ENCODE measurements at places on chromosomes 16 and 17.

DNA sequence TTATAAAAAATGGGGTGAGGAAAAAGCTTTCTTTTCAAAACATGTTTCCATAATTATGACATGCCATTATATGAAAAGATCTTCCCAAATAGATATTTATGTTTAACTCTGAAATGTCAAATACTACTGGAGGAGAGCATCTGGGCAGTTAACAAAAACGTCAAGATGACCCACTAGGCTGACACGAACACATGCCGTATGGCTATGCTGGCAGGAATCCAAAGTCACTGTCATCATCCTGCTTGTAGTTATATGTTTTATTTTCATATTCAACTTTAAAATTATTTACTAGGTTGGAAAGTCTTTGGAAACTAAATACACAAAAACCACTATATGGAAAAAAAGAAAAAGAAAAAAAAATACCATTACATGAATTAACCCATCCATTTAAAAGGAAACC, 27.3 kb downstream of the ANKFY1 start:
- DNase-seq: no peak

DNA sequence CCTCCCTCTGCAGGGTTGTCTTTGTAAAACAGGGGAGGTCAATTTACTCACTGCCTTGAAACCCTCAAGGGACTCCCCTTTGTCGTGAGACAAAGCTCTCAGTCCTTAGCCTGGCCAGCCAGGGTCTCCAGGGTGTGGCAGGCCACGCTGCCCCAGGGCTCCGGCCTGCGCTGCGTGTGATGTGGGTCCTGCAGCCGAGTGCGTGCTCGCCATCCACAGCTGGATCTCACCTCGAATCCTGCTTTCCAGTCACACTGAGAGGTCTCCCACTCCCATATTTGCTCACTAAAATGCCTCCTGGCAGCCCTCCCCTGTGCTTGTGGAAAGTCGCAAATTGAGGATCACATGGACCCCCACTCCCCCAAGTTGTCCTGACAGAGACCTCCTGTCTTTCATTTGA, 10.0 kb upstream of the CLEC18C start:
- no peak for DNase-seq

- no peak for DNase-seq
Measured at GRCh38 chr16:24645739-24646645, 83.5 kb upstream of the TNRC6A start.

DNA sequence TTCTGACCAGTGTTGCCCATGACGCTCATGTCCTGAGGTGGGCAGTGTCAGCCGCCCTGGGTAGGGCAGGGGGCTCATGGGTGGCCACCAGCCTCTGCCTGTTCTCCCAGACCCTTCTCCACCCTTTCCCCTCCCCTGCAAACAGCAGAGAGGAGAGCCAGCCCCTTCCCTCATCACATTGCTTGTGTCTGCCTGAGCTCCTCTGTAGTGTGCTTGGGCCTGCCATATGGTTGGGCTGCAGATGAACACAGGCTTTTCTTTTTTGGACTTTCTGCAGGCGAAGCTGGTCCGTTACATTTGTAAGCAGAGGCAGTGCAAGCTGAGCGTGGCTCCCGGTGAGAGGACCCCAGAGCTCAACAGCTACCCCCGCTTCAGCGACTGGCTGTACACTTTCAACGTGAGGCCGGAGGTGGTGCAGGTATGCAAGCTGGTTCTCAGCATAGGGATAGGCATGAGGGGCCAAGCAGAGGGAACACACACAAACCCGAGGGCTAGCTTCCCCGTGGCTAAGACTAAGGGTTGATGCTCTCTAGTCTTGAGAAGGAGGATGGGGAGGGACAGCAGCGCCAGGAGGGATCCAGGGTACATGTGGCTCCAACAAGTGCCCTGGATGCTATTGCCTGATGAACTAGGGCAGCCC, 80.6 kb upstream of the LGALS9 start:
- DNase-seq: no peak

DNA sequence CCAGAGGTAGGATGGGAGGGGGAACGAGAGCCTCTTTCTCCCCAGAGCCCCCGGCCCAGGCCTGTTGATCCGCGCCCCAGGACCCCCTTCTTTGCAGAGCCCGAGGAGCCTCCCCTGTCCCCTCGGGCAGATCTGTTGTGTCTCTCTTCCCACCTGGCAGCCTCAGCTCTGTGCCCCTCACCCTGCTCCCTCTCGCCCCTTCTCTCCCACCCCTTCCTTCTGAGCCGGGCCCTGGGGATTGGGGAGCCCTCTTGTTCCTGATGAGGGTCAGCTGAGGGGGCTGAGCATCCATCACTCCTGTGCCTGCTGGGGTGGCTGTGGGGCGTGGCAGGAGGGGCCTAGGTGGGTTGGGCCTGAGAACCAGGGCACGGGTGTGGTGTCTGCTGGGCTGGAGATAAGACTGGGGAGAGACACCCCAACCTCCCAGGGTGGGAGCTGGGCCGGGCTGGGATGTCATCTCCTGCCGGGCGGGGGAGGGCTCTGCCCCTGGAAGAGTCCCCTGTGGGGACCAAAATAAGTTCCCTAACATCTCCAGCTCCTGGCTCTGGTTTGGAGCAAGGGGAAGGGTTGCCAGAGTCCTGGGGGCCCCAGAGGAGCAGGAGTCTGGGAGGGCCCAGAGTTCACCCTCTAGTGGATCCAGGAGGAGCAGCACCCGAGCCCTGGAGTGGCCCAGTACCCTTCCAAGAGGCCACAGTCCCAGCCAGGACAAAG, 65.4 kb downstream of the MRC2 start:
- DNase-seq: no peak

DNA sequence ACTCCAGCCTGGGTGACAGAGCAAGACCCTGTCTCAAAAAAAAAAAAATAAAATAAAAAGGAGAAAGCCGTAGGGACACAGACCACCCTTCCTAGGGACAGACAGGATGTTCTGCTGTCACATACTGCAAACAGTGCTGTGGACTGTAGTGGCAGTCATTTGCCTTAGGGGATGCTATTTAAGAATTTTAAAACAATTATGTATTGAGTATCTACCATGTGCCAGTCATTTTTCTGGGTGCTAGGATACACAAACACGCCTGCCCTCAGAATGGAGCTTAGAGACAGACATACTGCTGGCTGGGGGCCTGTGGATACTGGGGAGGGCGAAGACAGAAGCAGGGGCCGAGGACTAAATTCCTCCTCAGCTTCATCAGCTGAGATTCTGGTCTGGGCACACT, 45.5 kb downstream of the MRC2 start:
- DNase-seq: no peak

GRCh38 chr16:14545346-14545884, 84.6 kb downstream of the PARN start:
- no peak for DNase-seq

DNA sequence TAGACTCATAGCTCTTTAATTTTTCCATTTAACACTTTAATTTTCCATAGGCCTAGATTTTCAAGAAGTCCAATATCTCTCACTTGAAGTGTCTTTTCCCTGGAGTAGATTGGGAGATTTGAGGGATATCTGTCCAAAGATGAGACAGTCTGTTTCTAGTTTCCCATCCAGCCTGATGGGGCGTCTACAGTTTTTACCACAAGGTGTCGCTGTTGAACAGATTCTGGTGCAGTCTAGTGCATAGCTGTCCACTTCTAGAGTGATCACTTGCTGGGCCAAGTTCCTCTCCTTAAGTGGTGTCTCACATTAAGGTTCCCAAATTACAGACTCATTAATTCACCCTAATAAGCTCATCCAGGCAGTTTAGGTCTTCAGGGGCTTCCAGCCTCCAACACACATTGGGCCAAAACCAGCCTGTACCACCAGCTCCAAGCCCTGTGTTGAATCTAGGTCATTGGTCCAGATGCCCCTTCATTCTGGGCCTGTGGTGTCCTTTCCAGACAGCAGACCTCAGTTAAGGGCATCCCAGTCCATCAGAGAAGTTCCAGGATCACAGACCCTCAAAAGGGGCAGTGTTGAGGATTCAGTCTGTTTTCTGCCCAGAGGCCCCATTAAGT, 9.4 kb downstream of the SNX20 start:
- DNase-seq: no peak

DNA sequence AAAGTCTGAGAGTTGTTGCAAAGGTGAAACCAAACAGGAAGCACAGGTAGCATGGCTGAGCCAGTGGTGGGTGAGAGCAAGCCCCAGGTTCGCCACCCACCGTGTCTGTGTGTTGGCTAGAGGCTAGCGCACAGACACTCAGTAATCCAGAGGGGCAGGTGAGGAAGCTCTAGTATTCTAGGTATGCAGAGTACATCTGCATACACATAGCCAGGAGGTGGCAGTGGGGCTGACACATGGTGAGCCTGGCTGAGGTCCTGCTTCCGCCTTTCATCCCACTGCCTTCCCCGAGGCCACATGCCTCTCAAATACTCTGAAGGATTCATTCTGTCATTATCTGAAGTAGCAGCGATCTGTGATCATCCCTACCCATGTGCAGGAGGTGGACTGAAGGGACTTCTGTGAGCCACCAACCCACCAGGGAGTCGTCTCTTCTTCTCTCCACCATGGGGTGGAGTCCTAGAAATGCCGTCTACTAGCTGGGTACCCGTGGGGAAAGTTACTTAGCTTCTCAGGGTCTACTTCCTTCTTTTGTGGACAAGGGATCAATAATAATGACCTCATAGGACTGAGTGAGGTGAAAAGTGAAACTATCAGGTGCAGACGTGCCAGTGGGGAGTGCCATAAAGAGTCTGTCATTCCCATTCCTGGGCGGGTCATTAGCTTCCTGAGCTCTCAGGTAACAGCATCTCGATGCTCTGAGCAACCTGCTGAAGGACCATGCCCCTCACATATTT, 36.0 kb upstream of the ICAM2 start:
- no peak for DNase-seq

DNA sequence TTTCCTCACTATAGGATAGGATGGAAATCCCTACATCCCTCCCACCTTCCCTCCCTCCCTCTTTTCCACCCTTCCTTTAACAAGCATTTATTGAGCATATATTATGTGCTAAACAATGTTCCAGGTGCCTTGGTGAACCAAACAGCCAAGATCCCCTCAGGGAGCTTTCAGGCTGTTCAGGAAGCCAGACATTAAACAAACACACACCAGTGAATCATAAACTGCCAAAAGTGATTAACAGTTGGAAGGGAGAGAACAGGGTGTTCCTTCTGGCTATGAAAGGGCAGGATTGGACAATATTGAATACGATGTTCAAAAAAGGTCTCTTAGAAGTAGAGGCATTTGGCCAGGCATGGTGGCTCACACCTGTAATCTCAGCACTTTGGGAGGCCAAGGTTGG, 22.8 kb upstream of the CNEP1R1 start:
- no peak for DNase-seq

DNA sequence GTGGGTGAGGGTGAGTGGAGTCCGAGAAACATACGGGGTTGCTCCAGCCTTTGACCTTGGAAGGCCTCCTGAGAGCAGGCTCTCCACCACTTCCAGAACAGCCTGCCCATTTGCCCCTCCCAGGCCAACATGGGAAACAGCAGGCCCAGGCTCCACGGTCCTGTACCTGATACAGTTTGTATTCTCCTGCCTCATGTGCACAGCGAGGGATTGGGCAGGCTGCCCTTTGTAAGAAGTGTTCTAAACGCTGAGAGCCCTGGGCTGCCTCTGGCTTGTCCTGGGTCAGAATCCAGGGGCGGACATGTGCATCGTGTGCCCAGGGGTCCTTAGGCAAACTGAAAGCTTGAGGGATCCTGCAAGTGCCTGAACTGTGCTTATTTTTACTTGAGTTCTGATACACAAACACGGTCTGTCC, 3.4 kb upstream of the CBX2 start:
- DNase-seq: no peak

- DNase-seq: no peak
Measured at GRCh38 chr16:12271006-12271405, 294.5 kb downstream of the SNX29 start.

GRCh38 chr17:73749337-73749823, 105.1 kb upstream of the SDK2 start:
- no peak for DNase-seq

DNA sequence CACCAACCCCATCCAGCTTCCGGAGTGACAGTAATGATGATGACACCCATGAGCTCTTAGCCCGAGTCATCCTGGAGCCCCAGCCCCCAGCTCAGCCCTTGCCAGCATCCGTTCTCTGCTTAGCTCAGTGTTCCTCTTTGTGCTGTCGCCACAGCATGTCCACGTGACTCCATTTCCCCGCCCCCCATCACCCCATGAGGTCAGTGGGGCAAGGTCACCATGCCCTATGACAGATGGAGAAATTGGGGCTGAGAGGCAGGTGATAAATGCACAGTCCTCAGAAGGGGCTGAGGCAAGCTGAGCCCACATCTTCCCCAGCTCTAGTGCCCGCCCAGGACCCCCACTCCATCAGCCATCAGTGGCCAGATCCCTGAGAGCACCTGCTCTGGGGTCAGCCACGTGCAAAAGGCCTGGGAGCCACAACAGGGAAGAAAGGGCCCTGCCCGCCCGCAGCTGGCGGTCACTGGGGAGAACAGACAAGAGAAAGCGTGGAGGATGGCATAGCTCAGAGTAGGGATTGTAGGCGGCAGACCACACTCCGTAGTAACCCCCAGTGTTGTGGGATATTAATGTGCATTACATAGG, 17.1 kb downstream of the ITGB4 start:
- DNase-seq: no peak

- peak; percentile 45 for DNase-seq
Measured at GRCh38 chr16:29811896-29812665, at the start of gene PRRT2. TSS of gene PRRT2 (plus strand) at chr16:29812193. CDS start at chr16:29813055, 862 bp downstream.

GRCh38 chr17:2251098-2251497, 52.5 kb downstream of the SMG6 start:
- no peak for DNase-seq

DNA sequence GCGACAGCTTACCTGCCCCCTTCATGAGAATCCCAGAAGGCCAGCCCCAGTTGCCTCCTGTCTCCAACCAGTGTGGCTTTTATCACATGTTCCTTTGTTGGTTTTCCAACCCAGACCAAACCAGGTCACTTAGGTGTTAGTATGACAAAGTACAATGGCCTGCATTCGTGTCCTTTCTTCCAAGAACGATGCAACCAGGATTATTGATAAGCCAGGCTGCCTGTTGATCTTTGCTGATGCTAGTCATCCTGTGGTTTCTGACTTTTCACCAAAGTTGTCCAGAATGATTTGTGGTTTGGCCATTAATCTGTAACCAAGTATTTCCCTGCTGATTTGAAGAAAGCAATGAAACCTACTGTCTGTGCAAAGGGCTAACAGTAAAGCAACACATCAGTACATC, 191.4 kb downstream of the CYLD start:
- DNase-seq: no peak

Data from activated gamma-delta T cell (primary cell).